ENCODE measurements at places on chromosomes 2 and 18.

DNA sequence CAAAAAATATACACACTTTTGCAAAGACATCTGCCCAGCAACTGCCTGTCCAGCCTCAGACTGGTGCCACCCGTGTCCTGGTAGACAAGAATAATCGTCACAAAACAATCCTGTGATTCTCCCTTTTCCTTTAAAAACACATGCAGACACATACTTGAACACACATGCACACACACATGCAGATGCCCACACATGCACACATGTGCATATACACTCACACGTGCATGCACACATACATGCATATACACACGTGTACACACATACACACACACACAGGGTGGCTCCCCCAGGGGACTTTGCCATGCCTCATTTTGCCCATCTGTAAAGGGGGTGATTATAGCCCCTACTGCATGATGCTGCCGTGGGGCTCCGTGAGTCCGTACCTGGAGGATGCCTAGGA is 24.9 kb upstream of the ALPP start:
- DNase-seq, result no peak

DNA sequence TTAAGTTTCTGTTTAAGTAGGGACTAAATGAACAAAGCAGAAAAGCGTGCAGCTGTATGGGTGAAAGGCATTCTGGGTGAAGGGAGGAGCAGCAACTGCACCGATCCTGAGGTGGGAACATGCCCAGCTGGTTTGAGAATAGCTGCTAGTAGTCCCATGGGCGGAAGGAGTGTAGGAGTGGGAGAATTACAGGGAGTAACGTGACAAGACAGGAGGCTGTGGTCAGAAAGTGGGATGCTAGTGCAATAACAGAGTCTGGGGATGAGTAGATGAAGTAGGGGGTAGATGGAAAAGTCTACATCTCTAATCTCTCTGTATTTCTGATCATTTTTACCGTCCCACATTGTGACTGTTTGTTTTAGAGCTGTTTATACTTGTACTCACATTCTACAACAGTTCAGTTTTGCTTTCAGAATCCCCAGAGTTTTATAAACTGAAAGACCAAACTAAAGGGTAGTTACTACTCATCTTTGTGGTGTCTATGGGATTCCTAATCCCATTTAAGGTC is 118.9 kb downstream of the LCLAT1 start:
- DNase-seq, result no peak

- DNase-seq, result no peak
These were observed 73.0 kb downstream of the ACTR3 start for GRCh38 chr2:113962692-113963480.

DNA sequence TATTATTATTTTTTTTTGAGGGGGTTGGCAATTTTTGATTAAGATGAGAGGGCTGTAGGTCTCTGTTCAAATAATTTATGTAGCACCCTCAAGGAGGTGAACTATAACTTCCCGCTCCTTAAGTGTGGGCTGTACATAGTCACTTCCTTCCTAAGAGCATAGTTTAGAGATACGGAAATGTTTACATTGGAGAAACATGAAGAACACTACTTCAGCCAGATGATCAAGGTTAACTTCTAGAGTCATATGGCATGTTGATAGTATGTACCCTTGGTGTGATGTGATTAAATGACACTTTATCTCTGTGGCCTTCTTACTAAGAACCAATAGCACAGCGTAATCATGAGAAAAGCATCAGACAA is 93.7 kb downstream of the MIB1 start:
- no peak for DNase-seq

GRCh38 chr2:11430729-11431128 is 35.2 kb downstream of the E2F6 start:
- DNase-seq, result no peak

GRCh38 chr2:148554459-148555247 is 89.9 kb upstream of the EPC2 start:
- DNase-seq, result no peak

- no peak for DNase-seq
These were observed 267.9 kb downstream of the FBXO15 start for GRCh38 chr18:73879766-73880165.

DNA sequence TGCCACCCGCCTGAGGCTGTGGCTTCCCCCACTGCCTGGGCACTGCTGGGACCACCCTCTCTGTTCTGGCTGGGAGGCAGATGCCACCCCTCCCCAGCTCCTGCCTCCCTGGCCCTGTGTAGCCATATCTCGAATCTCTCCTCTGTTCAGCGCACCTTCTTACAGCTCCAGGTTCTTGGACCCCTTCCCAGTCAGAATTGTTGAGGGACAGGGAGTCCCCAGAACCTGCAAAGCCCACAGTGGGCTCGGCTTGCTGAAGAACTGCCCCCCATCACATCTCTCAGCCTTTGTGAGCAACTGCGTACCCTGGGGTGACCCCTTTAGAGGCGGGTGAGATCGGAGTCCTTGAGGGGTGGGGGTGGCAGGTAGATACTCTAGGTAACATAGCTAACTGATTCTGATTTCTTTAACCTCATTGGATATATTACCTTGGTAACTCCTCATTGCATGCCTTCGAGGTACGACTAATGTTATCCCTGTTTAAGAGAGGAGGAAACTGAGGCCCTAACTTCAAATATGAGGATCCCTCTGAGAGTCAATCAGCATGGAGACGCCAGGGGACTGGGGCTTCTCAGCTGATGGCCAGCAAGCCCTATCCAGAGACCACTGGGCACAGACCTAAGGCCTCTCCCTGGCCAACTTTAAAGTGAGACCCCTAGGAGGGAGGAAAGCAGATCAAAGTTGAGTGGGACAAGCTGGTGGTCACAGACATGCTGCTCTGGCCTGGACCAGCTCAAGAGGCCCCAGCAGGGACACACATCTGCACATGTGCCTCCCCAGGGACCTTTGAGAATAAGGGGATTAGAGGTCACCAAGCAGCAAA is 101.3 kb downstream of the CAPN13 start:
- DNase-seq, result no peak

- no peak for DNase-seq
These were observed 8.6 kb downstream of the RBMS1 start for GRCh38 chr2:160484859-160485520.

DNA sequence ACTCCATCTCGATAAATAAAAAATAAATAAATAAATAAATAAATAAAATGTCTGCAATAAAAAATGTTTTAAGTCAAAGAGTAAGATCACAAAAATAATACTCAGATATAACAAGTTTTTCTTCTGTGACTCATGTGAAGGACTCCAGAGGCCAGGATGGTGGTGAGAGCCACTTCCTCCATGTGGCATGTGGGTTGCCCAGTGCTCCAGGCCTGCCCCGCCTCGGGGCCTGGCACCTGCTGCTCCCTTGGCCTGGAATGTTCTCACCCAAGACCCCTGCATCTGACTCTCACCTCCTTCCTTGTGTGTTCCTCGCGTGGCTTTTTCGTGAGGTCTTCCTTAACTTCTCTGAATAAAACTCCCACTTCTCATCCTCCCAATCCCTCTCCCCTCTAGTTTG is 77.4 kb upstream of the LDLRAD4 start:
- no peak for DNase-seq

DNA sequence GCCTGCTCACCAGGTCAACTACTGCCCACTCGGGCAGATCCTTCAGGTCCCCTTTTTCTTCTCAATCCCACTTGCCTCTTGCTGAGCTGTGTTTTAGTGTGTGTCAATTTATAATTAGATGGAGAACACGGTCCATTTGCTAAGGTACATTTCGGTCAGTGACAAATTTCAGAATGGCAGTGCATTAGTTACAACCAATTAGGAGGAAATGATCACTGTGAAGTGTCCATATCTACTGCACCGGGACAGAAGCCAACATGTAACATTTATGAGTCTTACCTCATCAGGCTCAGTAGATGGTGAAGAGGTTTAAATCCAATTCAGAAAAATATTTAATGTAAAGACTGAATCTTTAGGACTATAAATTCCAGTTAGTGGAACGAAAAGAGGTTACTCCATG is 47.7 kb downstream of the CMPK2 start:
- no peak for DNase-seq

DNA sequence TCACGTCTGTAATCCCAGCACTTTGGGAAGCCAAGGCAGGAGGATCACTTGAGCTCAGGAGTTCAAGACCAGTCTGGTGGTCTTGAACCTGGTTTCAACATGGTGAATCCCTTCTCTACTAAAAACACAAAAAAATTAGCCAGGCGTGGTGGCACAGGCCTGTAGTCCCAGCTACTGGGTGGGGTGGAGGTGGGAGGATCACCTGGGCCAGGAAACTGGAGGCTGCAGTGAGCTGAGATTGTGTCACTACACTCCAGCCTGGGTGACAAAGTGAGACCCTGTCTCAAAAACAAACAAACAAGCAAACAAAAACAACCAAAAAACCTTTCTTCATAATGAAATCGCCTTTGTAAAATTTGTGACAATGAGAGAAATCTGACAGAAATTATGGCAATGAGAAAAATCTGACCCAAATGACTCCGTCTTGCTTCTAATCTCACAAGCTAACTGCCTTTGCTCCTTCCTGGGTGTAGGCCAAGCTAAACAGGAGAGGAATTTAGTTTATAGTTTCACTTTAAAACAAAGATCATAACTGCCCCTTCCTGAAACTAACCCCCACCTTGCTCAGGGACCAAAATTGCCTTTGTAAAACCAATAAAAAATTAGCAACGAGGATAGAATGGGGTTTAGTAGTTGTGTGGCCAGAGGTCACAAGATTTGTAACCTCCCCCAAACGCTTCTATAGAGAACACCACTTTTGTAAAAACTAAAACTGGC is 60.7 kb upstream of the KIF5C start:
- DNase-seq, result no peak

- DNase-seq, result no peak
These were observed 69.9 kb downstream of the RTTN start for GRCh38 chr18:70135604-70136003.

GRCh38 chr2:40343902-40344301 is 108.0 kb downstream of the SLC8A1 start:
- DNase-seq, result no peak

DNA sequence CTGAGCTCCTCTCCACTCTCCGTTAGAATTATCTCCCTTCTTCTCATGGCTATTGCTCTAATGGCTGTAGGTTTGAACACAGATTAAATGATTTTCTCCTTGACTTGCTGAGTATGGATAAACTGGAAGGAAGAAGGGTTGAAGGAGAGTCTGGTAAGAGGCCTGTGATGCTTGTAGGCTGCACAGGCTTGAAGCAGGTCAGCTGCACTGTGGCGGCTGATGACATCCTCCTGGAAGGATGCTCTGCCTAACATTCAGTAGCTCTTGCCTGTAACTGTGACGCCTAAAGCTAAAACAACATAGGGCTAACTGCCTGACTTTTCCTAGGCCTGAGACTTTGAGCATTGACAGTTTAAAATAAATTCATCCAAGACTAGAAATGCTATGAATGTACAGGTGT is 166.3 kb downstream of the MREG start:
- no peak for DNase-seq

- DNase-seq, result no peak
These were observed 411 bp downstream of the NARS1 start for GRCh38 chr18:57621246-57621604.

DNA sequence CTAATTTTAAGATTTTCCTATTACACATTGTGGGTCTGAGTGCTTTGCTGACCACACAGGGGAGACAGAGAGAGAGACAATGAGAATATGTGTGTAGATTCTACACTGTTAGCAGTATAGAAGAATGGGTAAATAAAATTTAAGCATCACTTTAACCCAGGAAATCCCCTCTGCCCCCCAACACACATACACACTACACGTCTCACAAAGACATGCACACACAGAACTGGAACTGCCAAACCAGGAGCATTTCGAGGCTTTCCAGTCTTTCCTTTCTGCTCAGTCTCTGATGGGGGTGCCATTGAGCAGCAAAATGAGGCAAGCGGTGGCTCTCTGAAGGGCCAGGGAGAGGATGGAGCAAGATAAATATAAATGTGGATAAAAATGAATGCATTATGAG is 2.5 kb downstream of the MERTK start:
- DNase-seq, result no peak

GRCh38 chr2:233546774-233547173 is 19.8 kb downstream of the USP40 start:
- DNase-seq, result no peak

DNA sequence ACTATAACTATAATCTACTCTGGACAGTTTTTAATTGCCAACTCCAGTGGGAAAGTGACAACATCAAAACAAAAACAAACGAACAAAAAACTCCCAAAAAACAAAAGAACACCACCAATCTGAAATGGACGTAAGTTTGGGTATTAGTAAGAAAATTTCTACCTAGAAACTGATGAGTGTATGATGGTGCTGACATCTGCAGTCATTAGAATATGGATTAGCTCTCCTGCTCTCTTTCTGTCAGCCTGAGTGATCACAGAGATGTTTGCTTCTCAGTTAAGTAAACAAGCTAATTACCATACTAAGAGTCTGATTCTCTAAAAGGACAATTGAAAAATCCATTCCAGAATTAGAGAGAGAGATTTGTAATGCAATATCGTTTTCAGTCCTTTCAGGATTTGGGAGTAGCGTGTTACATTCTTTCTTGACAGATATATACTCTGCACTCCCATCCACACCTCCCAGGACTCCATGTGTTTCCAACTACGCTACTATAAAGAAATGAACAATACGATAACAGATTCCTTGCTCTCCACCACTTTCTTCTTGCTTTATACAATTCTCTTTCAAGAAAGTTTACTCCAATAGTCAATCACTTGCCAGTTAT is 1347.4 kb upstream of the PIK3C3 start:
- DNase-seq, result no peak

DNA sequence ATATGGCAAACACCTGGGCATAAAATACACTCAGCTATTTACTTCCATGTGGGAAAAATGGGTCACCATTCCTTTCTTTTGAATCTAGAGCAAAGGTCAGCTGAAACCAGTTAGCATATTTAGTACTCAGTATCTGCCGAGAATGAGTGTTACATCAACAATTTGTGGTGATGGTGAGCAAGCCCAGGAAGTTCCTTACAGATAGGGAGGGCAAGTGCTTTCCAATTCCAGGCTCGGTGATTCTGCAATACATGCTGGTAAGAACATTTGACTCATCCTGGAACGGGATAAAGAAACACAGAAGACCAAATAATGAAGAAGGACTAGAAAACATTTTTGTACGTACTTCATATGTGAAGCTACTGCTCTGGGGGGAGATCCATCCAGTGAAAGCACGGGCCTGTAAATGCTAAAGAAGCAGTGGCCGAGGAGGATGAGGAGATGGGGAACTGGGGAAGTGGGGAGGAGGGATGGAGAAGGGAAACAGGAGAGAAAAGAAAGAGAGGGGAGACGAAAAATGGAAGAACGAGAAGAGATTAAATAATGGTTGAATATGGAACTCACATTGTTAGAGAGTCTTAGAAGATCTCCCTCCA is 251.9 kb downstream of the TTC32 start:
- DNase-seq, result no peak

- DNase-seq, result no peak
These were observed 463.9 kb downstream of the STK39 start for GRCh38 chr2:167783261-167784083.

- no peak for DNase-seq
These were observed 27.0 kb upstream of the NFATC1 start for GRCh38 chr18:79368681-79369080.

- DNase-seq, result no peak
These were observed 1303.2 kb upstream of the CELF4 start for GRCh38 chr18:38868757-38869156.
